Activated CD4-positive, alpha-beta T cell treated with anti-CD3 and anti-CD28 coated beads, Interleukin-2, amount 50 U/mL, for 24 hours (primary cell): ENCODE measurements at places on chromosomes 1 and 21.

- DNase-seq = peak; percentile 19
Measured at GRCh38 chr1:205772607-205773032, 2.7 kb downstream of the RAB29 start.

GRCh38 chr21:23162198-23162946 is 2164.2 kb downstream of the NCAM2 start:
- DNase-seq = no peak

DNA sequence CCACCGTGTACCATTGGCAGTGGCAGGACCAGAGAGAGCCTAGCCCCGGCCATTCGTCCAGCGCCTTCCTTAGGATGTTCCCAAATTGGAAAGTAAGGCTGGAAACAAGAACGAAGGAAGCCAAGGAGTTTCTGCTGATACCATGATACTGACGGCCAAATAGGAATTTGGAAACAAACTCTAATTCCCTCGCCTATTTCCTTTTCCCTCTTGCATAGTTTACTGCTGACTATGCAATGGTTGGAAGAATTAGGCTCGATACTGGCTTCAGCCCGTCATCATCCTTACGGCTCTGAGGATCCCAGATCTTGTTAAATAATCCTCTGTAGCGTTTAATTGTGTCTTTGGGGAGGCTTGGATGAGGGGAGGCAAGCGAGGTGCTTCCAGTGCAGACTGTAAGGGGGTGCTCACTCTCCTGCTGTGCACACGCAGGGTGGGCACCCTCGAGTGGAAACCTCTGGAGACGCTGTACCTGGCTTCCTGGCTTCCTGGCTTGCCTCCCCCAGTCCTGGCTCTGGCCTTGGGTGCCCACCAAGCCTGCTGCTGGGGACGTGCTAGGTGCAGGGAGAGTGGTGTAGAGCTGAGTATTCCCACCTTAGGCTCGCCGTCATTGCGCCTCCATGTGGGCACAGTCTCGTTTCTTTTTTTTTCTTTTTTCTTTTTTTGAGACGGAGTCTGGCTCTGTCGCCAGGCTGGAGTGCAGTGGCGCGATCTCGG is 27.4 kb upstream of the CAMTA1 start:
- DNase-seq = no peak

DNA sequence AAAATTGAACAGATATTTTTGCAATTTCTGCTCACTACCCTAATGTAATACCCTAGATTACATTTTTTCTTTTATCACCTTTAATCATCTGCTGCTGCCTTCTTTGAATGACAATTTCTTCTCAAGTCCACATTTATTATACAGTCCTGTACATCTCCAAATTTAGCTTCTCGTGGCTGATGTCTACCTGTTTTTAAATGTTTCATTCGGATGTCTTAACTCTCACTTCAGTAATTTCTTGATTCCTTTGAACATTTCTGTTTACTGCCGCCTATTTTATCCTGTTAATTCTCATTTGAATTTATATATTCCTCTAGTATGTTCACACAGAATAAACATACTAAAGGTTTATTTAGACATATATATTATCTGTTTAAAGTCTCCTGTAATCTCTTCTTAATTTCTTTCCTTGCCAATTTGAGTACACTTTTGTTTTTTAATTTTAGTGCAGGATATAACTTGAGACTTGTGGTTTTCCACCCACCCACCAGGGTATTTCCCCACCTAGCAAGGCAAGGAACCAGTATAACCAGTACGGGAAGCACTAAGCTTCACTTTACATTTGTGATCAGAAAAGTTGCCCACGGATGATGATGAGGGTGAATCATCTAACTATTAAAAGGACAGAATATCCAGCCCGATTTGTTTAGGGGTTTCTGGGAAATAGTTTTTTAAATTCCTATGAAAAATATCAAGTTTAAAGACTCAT is 12.7 kb downstream of the INSL5 start:
- peak; percentile 6 for DNase-seq

GRCh38 chr1:12441414-12442105 is 176.4 kb downstream of the DHRS3 start:
- no peak for DNase-seq

DNA sequence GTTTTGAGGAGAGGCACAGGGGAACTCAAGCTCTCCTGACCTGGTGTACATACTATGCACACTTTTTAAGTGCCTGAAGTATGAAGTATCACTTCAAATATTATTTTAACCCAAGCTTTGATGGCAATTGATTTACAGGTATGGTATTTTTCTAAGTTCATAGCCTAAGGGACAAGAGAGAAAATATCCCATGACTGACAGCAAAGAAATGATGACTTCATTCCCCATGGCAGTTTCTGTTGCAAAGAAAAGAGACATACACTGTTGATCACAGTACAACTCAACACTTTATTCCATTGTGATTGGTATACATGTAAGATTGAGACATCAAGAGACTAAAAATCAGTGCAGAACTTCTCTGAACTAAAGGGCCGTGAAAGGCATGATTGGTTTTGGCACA is 41.8 kb upstream of the BCL10 start:
- DNase-seq = no peak

GRCh38 chr1:47184090-47184821 is 5.6 kb downstream of the PDZK1IP1 start:
- no peak for DNase-seq

- DNase-seq = no peak
Measured at GRCh38 chr1:44558883-44559282, 115.4 kb downstream of the TMEM53 start.

DNA sequence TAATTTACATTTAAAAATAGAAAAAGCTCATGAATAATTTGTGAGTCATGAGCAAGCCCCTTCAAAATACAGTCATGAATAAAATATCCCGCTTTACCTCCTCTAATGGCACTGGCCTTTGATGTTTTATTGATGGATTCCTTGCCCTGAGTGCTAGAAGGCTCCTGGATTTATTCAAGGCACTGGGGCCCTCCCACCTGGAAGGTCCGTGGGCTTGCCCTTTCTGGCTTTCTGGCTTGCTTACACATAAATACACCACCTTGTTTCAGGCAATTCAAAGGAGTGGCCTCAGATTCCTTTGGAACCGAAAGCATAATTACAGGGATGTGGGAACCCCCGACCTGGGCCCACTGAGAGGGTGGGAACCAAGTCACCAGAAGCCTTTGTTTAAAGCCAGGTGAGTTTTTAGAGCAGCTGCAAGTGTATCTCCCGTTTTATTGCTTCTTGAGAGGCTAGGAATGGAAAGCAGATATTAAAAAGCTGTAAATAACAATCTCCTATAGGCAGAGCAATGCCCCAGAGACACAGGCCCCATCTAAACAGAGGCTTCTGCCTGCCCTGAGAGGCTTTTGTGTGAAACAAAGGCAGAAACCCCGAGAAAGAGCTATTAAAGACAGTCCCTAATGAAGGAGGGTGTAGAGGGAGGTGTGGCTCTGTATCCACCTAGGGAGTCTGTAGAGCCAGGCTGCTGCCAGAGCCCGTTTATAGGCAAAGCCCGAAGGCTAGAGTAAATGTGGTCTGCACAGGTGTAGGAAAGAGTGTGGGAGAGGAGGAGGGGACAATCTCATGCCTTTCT is 126.4 kb downstream of the FAM78B start:
- DNase-seq = no peak

DNA sequence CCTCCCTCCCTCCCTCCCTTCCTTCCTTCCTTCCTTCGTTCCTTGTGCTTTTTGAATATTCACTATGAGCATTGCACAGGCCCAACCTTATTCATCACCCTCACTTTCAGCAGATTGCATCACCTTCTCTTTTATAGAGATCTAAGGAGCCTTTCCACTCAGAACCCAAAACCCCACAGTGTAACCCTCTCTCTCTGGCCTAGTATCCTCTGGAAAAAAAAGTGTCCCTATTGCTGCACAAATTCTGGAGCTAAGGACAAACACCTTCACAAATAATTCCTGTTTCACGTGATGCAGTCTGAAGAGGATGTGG is 25.6 kb downstream of the OR10J5 start:
- no peak for DNase-seq

GRCh38 chr1:233031521-233031920 is 81.1 kb downstream of the NTPCR start:
- DNase-seq = no peak

DNA sequence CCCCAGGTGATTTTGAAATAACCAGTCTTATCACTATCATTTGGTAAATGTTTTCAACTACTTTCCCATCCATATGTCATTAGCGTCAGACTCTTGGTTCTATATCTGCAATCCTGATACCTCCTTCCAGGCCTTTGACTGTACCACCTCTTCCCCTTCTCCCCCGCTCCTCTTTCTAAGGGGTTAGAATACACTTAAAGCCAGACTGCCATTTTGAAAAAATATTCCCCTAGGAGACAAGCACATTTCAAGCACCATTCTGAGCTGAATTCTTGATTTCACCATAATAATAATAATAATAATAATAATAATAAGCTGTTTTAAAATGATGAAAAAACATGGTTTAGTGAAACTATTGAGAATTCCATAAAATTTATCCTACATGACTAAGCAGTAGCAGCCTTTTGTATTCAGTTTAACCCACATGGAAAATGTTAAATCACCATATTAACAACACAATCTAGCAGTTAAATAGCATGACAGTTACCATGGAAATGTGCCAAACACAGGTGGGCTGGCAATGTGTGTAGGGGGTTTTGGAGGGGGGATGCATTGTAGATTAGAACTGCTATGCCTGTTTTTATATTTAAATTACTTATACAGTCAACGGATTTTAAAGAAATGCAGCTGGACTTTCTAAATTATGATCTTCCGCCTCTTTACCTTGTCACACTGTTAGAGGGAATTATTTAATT is 480.2 kb upstream of the DEPDC1 start:
- DNase-seq = no peak

DNA sequence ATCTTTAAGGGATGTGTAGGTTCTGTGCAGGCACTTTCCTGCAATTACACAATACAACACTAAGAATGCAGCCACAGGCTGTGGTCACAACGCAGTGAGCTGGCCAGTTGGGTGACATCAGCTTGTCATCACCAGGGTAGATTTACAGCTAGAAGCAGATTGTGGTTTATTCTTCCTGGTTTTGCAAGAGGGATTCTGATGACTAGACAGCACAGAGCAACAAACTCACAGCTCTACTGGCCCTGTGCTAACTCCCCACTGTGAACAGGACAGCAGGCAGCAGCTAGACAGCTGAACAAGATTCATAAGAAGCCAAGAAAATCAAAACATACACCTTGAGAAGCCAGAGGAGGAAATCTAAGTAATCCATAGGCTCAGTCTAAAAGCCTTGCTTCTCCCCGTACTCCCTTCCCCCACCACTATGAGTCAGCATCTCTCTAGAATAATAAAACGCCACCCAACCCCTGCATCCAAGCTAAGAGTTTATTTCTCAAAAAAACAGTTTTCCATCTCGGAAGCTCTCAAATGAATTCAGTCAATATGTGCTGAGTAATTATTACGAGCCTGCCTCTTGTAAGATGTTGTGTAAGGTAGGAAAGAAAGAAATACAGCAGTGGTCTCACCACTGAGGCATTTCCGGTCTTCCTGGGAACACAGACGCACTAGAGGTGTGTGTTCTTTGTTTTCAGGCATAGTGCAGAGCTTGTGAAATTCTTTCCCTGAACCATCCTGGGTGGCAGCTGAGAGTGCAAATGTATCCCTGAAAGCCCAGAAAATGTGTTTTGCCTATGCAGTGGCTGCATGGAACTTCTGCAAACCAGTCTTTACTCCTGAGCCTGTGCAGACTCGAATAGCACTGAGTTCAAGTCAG is 162.8 kb downstream of the NTPCR start:
- DNase-seq = no peak

- DNase-seq = no peak
Measured at GRCh38 chr1:9291914-9292360, 757 bp upstream of the SPSB1 start.

- DNase-seq = no peak
Measured at GRCh38 chr1:145707183-145707867, at the start of gene PDZK1. Gene PDZK1 (minus strand): TSS chr1:145707368. CDS start chr1:145688021, 19,347 bp downstream.

DNA sequence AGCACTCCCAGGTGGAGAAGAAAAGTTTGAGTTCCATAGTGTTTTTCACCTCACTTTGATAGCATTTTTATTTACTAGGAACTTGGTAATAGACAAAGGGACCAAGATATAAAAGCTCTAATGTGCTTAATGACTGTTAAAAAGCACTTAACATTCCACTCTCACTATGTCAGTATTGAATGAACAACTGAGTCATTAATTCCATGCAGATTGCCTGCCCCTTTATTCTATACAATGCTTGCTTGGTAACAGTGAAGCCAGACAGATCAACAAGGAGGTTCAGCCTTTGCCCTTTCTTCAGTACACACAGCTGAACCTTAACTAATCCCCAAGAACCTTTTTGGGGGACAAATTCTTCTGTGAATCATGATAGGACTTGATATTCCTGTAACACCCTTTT is 425.5 kb downstream of the NUF2 start:
- no peak for DNase-seq

DNA sequence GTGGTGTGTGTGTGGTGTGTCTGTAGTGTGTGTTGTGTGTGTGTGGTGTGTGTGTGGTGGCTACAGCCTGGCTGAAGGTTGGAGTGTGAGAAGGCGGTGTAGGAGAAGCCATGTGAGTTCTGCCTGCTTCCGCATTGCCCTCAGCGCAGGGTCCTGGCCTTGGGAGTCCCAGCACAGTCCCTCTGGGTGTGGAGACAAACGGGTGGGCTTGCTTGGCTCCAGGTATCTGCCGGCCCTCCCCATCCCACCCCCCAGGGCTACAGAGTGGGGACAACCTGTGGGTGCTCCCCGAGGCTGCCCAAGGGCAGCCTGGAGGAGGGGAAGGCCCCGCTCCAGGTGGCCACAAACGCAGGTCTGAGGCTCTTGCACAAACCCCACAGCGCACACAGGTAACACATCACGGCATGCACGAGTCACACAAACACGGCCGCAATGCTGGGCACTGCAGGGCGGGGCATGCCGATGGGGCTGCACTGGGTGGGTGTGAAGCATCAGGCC is 31.7 kb upstream of the ADARB1 start:
- DNase-seq = no peak

DNA sequence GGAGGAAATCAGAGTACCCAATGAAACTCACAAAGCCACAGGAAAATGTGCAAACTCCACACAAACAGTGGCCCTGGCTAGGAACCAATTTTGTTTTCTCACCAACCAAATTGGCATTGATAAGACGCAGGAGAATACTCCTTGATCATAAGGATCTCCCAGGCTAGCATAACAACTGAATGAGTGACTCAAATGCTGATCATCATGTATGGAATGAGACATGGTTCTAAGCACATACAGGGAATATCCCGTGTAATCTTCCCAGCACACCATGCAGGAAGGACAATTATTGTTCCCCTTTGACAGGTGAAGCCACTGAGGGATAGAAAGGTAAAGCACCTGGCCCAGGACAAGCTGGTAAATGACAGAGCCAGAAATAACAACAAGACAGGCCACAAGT is 180.0 kb upstream of the DUSP10 start:
- no peak for DNase-seq

- DNase-seq = no peak
Measured at GRCh38 chr1:197761654-197762053, 13.6 kb downstream of the DENND1B start.

GRCh38 chr1:110465038-110465813 is 14.3 kb downstream of the PROK1 start:
- no peak for DNase-seq

GRCh38 chr1:24717887-24718650 is 27.2 kb upstream of the CLIC4 start:
- no peak for DNase-seq

- no peak for DNase-seq
Measured at GRCh38 chr1:197467881-197468280, 199.8 kb downstream of the CRB1 start.
